Prostate gland (tissue), 2 donors: ENCODE measurements at places on chromosomes 2 and 18. TPM values are rescaled to one million over a fixed set of nuclear protein-coding genes. Genes with fewer than 3 reads are reported as not detected.

DNA sequence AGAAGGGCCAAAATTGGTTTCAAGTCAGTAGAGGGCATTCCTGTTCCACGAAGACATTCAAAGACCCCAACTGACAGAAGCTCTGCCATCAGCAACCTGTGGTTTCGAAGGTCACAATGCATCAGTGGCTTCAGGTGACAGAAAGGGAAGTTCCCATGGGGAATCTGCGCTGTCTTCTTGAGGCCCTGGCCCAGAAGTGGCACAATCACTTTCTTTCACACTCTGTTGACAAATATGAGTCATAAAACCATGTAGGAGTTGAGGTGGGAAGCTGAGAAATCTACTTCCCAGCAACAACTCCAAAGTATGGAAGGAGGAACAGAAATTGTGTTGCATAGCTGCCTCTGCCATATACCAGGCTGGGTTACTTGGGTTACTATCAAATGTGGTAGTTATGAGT lies 621.1 kb upstream of the FANCL start:
- H3K4me3 ChIP-seq, result no peak overlapping the region
- no peaks in the 10 kb centered on the region for H3K27me3 ChIP-seq
- DNase-seq, result no peak
- H3K27ac ChIP-seq, result no peak overlapping the region

DNA sequence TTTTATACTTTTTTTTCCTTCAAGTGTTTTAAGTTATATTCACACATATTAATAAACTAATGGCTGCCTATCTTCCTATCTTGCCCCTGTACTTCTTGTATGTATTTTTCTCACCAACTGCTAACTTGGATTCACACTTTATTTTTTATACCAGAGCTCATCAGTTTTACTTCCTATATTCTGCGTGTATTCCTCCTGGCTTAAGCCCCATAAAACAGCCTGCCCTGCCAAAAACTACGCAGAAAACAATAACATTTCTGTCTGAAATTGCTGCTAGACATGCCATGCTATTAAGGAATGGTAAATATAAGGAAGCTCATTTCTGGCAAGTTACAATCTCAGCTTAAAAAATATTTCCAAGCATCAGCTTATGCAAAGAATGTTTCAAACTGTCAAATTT lies 172.3 kb downstream of the UBE2E3 start:
- no peak overlapping the region for H3K27ac ChIP-seq
- no peak overlapping the region for H3K4me3 ChIP-seq
- DNase-seq, result no peak
- H3K36me3 ChIP-seq, result no peaks in the 10 kb centered on the region
- peaks cover 2% of the 10 kb centered on the region for H3K27me3 ChIP-seq

DNA sequence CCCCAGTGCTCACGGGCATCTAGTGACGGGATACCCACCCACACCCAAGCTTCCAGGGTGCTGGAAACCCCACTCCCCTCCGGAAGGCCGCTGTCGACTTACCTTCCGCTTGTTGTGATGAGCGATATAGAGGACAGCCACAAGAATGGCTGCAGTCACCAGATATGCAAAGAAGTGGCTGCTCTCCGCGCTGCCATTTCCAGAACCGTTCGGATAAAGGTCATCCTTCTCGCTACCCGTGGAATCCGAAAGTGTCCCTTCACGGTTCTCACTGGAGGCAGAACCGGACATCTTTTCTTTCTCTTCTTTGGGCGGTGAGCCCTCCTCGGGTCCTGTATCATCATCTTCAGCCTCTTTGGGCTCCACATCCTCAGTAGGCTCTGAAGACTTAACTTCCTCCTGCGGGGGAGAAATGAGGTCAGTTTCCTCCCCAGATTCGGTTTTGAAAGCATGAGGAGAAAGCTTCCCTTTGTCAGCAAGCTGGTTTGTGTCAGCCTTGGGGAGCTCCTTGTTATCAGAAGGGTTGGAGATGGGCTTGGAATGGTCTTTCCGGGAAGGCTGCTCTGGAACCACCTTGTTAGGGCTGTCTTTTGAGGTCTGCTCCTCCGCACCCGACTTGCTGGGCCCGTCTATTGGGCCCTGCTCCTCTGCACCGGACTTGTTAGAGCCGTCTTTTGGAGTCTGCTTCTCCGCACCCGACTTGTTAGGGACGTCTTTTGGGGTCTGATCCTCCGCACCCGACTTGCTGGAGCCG lies 1.2 kb downstream of the TGOLN2 start:
- peaks cover 5% of the 10 kb centered on the region for H3K4me1 ChIP-seq
- peak overlapping the region; percentile 50 for H3K4me3 ChIP-seq
- H3K27ac ChIP-seq, result peak overlapping the region; percentile 92
- no peak for DNase-seq
- peaks cover 8% of the 10 kb centered on the region for H3K36me3 ChIP-seq
- H3K27me3 ChIP-seq, result no peaks in the 10 kb centered on the region

DNA sequence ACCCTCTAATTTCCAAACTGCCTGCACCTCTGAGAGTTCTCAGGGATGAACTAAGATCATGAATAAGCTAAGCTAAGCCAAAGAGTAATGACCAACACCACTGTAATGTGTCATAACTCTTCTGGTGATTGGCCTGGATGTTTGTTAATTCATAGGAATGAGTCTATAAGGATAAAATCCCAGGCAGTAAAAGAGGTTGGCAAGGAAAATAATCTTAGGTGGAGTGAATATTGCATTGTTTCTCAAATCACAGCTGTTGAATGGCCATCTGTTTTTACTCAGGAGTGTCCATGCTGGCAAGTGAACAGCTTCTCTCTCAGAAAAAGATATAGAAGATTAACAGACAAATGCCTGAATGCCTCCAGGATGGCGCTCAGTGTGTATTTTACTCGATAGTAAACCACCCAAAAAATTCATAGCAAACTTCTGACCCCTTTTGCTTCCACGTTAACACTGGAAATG lies 60.8 kb upstream of the GLS start:
- no peaks in the 10 kb centered on the region for H3K36me3 ChIP-seq
- no peaks in the 10 kb centered on the region for H3K4me1 ChIP-seq
- H3K27ac ChIP-seq, result no peak overlapping the region
- no peak for DNase-seq
- no peaks in the 10 kb centered on the region for H3K27me3 ChIP-seq

DNA sequence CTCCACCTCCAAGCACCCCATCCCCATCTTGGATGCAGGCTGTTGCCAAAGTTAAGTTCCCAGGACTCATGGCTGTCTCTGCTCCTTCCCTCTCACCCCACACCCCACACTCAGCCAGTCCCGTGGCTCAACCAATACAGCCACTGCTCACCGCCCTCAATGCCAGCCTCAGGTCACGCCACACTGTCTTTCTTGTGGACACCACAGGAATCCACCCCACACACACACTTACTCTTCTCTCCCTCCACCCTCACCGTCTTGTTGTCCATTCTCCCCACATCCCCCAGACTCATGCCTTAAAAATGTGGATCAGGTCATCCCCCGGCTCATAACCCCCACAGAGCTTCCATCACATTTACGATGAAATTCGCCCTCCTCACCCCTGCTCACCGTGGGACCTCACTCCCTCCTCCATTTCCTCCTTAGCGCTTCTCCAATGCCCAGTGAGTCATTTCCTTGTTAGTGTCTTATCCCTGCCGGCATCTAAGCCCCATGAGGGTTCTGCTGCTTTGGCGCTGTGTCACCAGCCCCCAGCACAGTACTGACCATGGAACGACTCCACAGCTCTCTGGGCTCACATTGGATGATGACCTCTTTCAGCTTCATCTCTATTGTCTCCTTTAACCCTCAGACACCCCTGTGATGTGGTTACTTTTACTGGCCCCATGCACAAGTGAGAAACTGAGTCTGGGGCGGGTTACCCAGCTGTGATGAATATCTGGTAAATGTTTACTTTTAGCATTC lies 13.8 kb downstream of the MLPH start:
- H3K27me3 ChIP-seq, result no peaks in the 10 kb centered on the region
- peaks cover 31% of the 10 kb centered on the region for H3K4me1 ChIP-seq
- peak overlapping the region; percentile 90 for H3K27ac ChIP-seq
- H3K4me3 ChIP-seq, result no peak overlapping the region
- no peaks in the 10 kb centered on the region for H3K36me3 ChIP-seq

GRCh38 chr18:26520974-26521373 lies 27.4 kb downstream of the KCTD1 start:
- H3K4me3 ChIP-seq, result no peak overlapping the region
- no peak overlapping the region for H3K27ac ChIP-seq
- H3K36me3 ChIP-seq, result no peaks in the 10 kb centered on the region
- H3K4me1 ChIP-seq, result no peaks in the 10 kb centered on the region
- H3K27me3 ChIP-seq, result no peaks in the 10 kb centered on the region

- H3K36me3 ChIP-seq, result no peaks in the 10 kb centered on the region
- DNase-seq, result no peak
- no peaks in the 10 kb centered on the region for H3K4me1 ChIP-seq
- no peak overlapping the region for H3K27ac ChIP-seq
- no peak overlapping the region for H3K4me3 ChIP-seq
- H3K27me3 ChIP-seq, result no peaks in the 10 kb centered on the region
Measured at GRCh38 chr2:38659115-38659514, 6.8 kb upstream of the GALM start.

GRB14 gene
- 0.14 TPM for total RNA-seq

RGPD4 gene
- total RNA-seq, result 0.17 TPM

CAPN14 gene
- 0.27 TPM for total RNA-seq

TMEM200C gene
- 0.50 TPM for total RNA-seq

C2orf78 gene
- not detected for total RNA-seq

RSAD2 gene
- 8.3 TPM for total RNA-seq

ZC3H6 gene
- total RNA-seq, result 10.5 TPM

TTC31 gene
- total RNA-seq, result 27.6 TPM
